Naive B cell (primary cell): ENCODE measurements at places on chromosomes 3 and 15.

GRCh38 chr3:182629521-182629920 lies 163.8 kb upstream of the ATP11B start:
- DNase-seq, result no peak

- DNase-seq, result no peak
These were observed 92.4 kb downstream of the CLDN1 start for GRCh38 chr3:190229632-190230424.

- no peak for DNase-seq
These were observed 61.3 kb downstream of the TBL1XR1 start for GRCh38 chr3:177135841-177136492.

GRCh38 chr15:68289621-68290352 lies 12.2 kb downstream of the FEM1B start:
- DNase-seq, result no peak

GRCh38 chr3:128936341-128936740 lies 56.9 kb downstream of the ACAD9 start:
- DNase-seq, result no peak

DNA sequence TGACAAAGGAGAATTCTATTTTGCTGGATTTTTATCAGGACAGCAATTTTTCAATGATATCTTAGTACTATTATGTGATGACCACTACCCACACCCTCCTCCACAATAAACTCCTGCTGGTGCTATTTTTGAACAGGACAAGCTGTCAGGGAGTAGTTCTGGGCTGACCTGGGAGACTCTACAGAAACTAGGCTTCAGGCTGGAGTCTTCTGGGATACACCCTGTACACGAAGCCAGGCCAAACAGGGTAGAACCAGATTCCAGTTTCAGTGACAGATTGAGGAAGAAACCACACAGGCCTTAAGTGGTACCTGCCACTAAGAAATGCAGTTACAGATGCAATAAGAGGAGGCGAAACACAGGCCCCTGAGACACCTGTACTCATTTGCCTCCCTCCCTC lies 12.8 kb downstream of the NMNAT3 start:
- DNase-seq, result no peak

DNA sequence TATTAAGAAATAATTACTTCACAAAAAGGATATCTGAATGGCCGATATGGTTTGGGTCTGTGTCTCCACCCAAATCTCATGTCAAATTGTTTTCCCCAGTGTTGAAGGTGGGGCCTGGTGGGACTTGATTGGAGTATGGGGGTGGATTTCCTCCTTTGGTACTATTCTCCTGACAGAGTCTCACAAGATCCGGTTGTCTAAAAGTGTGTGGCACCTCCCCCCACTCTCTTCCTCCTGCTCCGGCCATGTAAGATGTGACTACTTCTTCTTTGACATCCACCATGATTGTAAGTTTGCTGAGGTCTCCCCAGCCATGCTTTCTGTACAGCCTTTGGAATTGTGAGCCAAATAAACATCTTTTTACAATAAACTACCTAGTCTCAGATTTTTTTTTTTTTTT lies 34.5 kb downstream of the ZBTB11 start:
- no peak for DNase-seq

GRCh38 chr15:66704803-66705153 lies 2.7 kb downstream of the SMAD6 start:
- no peak for DNase-seq

GRCh38 chr3:12442654-12443501 lies 41.4 kb upstream of the TSEN2 start:
- DNase-seq, result no peak
